ENCODE measurements at places on chromosomes 7 and 10.

DNA sequence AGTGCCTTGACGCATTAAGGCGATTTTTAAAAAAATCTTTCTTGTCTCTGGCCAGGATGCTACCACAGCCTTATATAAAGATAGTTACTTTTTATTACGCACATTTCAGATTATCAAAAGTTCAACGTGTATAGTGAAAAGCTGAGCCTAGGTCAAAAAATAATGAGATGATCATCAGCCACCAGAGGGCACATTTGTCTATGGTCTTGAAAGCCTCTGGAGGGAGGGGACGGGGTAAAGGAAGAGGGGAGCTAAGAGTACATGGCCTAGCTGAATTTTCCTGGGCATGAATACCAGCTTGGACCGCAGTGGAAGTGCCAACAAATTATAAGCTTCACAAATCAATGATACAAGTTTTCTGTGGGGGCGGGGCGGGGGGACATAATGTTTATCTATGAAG, 285.9 kb upstream of the SMIM30 start:
- H3K36me3 ChIP-seq, result no peaks in the 10 kb centered on the region
- DNase-seq, result no peak
- H3K27me3 ChIP-seq, result no peaks in the 10 kb centered on the region
- no peak overlapping the region for H3K27ac ChIP-seq
- no peak overlapping the region for H3K4me3 ChIP-seq

DNA sequence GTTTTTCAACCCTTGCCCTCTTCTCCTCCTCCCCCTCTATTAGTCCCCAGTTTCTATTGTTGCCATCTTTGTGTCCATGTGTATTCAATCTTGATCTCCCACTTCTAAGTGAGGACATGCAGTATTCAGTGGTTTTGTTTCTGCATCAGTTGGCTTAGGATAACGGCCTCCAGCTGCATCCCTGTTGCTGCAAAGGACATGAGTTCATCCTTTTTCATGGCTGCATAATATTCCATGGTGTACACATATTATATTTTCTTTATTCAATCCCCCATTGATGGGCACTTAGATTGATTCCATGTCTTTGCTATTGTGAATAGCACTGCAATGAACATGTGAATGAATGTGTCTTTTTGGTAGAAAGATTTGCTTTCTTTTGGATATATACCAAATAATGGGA, 190.4 kb upstream of the LYZL1 start:
- H3K4me3 ChIP-seq, result no peak overlapping the region
- no peaks in the 10 kb centered on the region for H3K27me3 ChIP-seq
- DNase-seq, result no peak

DNA sequence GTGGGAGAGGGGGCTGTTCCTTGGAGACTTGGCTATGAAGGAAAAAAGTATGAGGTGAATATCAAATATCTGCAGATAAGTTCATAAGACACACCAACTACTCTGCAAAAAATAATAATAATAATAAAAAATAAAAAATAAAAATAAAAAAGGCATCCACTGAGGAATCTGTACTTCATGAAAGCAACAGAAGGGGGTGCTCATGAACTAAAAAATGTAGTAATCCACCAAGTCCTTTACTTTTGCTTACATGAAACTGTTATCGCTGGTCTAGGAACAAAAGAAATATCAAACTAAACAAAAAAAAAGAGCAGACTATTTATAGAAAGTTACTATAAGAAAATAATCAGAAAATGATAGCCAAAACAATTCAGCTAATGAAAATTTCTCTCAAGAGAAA, 579.0 kb downstream of the PHTF2 start:
- no peak overlapping the region for H3K4me3 ChIP-seq
- DNase-seq, result no peak
- H3K27me3 ChIP-seq, result no peaks in the 10 kb centered on the region

DNA sequence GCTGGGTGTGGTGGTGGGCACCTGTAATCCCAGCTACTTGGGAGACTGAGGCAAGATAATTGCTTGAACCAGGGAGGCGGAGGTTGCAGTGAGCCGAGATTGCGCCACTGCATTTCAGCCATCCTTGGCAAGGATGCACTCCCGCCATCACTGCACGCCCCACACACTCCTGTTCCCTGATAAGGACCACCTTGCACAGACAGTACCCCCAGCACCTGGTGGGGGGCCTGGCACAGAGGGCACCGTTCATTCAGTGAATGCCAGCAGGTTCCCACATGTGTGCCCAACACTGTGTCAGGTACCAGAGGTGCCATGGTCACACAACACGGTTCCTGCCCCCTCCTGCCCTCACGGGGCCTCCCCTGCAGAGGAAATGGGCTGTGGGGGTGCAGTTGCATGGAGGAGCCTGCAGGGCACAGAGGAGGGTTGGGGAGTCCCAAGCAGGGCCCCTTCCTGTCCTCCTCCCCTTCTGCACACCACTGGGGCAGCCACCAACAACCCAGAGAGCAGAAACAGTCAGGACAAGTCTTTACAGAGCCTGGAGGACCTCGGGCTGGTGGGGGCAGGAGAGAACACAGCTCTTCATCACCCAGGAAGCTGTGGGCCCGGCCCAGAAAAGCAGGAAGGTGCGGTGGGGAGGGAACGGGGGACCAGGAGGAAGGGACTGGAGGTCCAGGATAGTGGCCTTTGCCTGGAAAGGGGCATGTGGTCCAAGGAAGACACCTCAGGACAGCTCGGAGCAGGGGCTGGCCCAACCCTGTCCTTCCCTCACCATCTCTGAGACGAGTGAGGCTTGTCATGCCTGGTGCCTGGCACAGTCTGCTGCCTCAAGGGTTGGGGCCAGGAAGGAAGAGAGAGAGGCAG, 7.1 kb downstream of the CRYGN start:
- no peaks in the 10 kb centered on the region for H3K27me3 ChIP-seq
- peaks cover 22% of the 10 kb centered on the region for H3K4me1 ChIP-seq
- H3K4me3 ChIP-seq, result no peak overlapping the region

DNA sequence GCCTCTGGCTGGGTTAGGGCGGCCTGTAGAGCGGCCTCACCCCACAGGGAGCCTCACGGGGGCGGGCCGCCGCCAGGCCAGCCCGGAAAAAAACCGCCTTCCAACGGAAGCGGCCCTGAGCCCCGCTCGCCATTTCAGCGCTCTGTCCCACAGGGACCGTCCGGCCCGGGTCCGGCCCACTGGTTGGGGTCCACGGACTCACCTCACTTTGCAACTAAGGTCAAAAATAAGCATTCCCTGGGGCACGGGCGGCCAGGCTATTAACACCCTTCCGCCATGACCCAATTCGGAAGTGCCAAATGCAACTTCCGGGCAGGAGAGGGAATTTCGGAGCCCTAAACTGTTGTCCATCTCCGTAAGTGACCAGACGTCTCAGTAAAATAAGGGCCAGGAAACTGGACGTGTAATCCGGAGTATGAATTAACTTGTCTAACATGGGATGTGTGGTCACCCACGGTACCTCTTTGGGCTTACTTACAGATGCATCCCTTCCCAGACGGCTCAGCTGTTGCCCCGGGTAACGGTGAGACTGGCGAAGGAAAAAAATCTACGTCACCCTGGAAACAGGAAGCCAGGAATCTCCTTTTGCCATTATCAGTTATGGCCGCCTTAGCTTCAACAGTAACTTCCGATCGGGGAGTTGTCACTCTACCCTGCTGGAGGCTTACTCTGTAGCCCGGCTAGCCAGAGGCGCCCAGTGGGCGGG, at the start of gene BBIP1:
Gene BBIP1 (minus strand): TSS at position 538 of the 706 bp plus-strand sequence. CDS start 1,023 bp downstream, outside the sequence.
- peak within 1 kb of the TSS; percentile 71 for H3K4me3 ChIP-seq
- no peaks in the 10 kb centered on the region for H3K36me3 ChIP-seq
- peak within 1 kb of the TSS; percentile 96 for H3K27ac ChIP-seq
- no peaks in the 10 kb centered on the region for H3K27me3 ChIP-seq
- peak; percentile 99 for DNase-seq

GRCh38 chr7:80107278-80107677, 27.4 kb upstream of the GNAI1 start:
- H3K36me3 ChIP-seq, result no peaks in the 10 kb centered on the region
- H3K4me1 ChIP-seq, result no peaks in the 10 kb centered on the region
- DNase-seq, result no peak
- H3K27me3 ChIP-seq, result no peaks in the 10 kb centered on the region
- H3K27ac ChIP-seq, result no peak overlapping the region
- H3K4me3 ChIP-seq, result no peak overlapping the region

DNA sequence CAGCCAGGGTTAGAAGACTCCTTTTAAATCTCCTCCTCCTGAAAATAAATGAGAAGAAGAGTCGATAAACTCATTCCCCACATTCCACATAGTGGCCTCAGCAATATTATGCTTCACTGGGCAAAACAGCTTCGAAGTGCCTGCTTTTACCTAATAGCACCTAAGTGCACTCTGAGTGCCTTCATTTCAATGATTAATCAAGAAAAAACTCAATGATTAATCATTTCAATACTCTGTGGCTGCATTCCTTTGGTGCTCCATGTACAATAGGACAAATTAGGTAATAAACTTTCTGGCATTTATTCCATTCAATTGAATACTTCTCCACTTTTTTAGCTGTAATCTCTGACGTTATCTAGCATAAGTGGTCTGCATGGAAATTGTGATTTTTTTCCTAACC, 174.6 kb downstream of the CCDC71L start:
- no peaks in the 10 kb centered on the region for H3K27me3 ChIP-seq
- DNase-seq, result no peak
- H3K4me1 ChIP-seq, result 0 out of 2 replicates have a peak, but pooled peaks cover 3% of the 10 kb centered on the region
- no peaks in the 10 kb centered on the region for H3K36me3 ChIP-seq
- H3K27ac ChIP-seq, result no peak overlapping the region
- no peak overlapping the region for H3K4me3 ChIP-seq

DNA sequence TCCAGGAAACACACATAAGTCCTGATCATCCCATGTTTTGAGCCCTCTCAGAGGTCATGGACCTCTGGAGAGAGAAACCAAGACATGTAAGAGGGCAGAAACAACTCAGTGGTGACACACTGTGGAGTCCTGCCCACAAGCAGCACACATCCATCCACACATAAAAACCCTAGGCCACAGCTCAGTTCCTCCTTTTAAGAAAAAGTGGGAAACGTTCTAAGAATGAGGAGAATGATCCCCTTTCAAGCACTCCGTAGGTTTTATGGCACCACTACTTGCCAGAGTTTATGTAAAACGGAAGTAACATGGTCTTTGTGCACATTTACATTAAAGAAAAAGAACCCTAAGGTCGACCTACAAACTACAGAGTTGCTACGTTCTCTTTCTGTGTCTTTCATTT, 19.9 kb downstream of the ATAD1 start:
- no peak for DNase-seq
- H3K27ac ChIP-seq, result no peak overlapping the region
- peaks cover 12% of the 10 kb centered on the region for H3K36me3 ChIP-seq
- no peak overlapping the region for H3K4me3 ChIP-seq

GRCh38 chr7:77799078-77799964, 748 bp downstream of the PHTF2 start:
- H3K36me3 ChIP-seq, result peaks cover 3% of the 10 kb centered on the region
- no peaks in the 10 kb centered on the region for H3K27me3 ChIP-seq
- H3K4me3 ChIP-seq, result peak overlapping the region; percentile 94
- no peak for DNase-seq
- peak overlapping the region; percentile 76 for H3K27ac ChIP-seq

DNA sequence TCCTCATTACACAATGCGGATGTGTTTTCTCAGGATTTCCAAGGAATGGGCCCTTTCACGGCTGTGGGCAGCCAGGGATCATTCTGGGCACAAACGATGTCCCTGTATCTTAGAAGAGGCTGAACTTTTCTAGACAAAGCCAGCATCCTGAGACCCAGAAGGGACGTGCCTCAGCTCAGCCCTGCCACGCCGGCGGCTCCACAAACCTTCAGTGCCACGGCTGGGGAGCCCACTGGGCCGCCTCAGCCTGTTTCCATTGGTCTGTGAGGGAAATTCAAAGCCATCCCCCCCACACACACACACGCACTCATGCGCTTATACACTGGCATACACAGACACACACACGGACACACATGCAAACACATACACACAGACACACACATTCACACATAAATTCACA, 344.9 kb upstream of the MKI67 start:
- H3K4me3 ChIP-seq, result no peak overlapping the region
- H3K27ac ChIP-seq, result no peak overlapping the region
- no peaks in the 10 kb centered on the region for H3K27me3 ChIP-seq
- H3K4me1 ChIP-seq, result no peaks in the 10 kb centered on the region
- H3K36me3 ChIP-seq, result no peaks in the 10 kb centered on the region

GRCh38 chr10:119608316-119609155, 11.8 kb upstream of the TIAL1 start:
- DNase-seq, result no peak
- H3K36me3 ChIP-seq, result no peaks in the 10 kb centered on the region
- H3K27ac ChIP-seq, result no peak overlapping the region
- H3K4me1 ChIP-seq, result no peaks in the 10 kb centered on the region
- H3K4me3 ChIP-seq, result no peak overlapping the region

- no peak for DNase-seq
- H3K4me3 ChIP-seq, result no peak overlapping the region
- H3K27ac ChIP-seq, result no peak overlapping the region
- no peaks in the 10 kb centered on the region for H3K4me1 ChIP-seq
Observed at GRCh38 chr7:70314221-70314620, 715.9 kb downstream of the AUTS2 start.

Data from GM12878 (cell line).